IPS-NIHi11 (cell line): ENCODE measurements at places on chromosomes 6 and 20.
A peak's percentile ranks its signal among the peaks of the same experiment; 100 is the strongest.

DNA sequence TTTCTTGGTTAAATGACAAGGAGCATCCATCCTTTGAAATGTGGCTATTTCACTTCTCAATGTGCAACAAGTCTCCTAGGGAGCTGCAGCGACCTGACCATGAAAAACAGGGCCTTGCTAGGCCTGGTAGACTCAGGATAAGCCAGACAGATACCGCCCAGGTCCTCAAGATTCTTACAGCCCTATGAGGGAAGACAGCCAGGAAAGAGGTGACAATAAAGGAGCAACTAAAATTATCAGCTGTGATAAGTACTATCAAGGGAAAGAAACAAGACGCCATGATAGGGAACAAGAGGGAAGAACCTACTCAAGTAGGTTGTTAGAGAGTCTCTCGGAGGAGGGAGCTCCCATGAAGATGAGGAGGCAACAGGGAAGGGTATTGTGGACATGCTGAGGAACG, 51.4 kb upstream of the EMILIN3 start:
- DNase-seq = no peak

GRCh38 chr6:24476631-24477030, 12.7 kb downstream of the GPLD1 start:
- DNase-seq = no peak

- no peak for DNase-seq
These were observed 287.1 kb downstream of the BTBD9 start for GRCh38 chr6:38352636-38353035.

DNA sequence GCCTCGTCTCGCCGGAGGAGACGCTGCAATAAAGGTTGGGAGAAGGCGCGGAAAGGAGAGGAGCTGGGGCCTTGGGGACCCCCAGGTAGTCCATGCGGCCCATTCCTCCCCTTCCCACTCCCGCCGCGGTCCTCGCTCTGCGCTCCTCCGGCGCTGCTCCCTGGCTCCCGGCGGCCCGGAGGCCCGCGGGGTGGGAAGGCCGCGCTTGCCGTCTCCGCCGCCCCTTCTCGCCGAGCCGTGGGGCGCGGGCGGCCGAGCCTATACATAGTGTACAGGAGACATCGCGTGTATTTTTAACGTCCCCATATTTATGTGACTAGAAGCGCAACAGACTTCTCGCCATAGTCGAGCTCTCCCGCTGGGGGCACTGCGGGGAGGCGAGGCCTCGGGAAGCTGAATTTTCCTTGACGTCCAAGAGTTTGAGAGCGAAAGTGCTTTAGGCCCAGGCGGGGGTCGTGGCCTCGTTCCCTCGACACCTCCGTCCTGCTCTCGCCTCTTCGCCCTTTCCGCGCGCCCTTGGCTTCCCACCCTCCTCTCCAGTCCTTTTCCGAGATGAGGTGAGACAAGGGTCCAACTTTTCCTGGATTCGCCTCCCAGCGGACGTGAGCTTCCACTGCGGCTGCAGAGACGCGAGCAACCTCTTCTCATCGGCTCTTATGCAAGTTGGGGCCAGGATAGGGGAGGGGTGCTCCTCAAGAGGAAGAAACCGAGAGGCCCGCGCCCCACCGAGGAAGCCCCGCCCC, 29.0 kb downstream of the SLC12A5 start:
- peak; percentile 67 for DNase-seq

GRCh38 chr6:7300926-7301325, 12.1 kb downstream of the SSR1 start:
- no peak for DNase-seq

DNA sequence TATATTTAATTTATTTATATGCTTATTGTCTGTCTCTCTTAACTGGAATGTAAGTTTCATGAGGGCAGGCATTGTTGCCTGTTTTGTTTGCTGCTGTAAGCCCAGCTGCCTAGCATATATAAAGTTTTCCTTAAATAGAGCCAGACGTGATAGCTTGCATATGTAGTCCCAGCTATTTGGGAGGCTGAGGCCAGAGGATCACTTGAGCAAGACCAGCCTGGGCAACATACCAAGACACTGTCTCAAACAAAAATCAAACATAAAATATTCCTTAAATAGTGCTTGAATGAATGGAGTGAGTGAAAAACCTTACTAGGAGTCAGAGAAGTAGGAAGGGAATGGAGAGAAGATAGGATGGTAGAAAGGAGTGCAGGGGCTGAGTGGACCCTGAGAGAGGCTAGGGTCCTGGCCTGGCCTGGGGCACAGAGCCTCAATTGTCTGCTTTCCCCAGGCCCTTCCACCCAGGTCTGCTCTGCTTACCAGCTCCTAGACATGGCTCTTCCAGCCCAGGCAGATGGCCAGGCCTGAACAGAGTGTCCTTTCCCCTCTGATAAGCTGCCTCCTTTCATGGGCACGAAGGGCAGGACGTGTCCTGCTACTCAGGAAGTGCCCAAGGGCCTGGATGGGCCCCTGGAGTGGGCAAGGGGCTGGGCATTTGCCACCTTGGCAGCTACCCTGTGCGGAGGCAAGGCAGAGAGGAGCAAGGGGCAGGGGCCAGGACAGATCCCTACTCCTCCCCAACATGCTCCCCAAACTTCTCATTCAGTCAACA, 17.7 kb upstream of the BAK1 start:
- no peak for DNase-seq
